ENCODE measurements at places on chromosomes 5 and 9.
A peak's percentile ranks its signal among the peaks of the same experiment; 100 is the strongest.

DNA sequence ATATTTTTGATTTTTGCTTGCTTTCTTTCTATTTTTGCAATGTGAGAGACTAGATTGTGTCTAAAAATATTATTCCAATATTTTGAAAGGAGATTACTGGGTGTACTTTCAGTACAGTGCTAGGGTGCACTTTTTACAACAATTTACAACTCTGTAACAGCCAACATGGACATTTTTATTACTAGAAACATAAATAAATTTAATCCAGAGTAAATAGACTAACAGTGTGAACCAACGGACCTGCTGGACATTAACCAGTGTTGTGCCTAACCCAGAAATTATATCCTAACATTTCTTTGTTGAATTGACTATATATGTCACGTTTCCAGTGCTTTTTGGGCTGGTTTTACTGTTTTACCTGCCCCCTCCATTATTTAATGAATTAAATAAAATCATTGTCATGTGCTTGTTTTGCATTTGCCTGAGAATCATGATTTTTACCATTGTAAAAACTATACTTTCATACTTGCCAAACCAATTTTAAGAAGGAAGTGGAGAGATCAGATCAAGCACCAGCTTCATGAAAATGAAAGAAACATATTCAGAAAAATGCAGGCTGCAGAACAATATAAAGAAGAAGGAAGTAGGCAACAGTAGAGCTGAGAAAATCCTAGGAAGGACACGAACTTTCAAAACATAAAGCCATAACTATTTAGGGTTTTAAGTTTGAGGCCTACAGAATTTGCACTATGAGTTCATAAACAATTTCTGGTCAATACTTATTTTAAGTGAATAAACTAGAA is 400.8 kb upstream of the PIK3R1 start:
- no peak for DNase-seq

DNA sequence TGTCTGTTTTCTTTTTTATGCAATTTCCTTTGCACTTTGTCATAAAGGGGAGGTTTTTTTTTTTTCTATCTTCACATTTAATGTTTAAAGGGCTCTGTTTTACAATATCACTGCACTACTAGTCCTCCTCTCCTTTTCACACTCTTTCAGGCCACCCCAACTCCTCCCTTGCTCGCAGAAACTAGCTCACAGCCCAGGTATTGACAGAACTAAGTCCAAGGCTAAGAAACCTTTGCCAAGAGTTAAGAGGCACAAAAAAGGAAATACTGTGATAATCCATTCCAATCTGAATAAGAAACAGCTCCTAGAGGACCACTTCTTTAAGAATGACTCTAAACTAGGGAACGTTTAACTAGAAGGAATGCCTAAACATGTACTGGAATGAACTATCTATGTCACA is 1.1 kb upstream of the FGF10 start:
- DNase-seq = no peak

DNA sequence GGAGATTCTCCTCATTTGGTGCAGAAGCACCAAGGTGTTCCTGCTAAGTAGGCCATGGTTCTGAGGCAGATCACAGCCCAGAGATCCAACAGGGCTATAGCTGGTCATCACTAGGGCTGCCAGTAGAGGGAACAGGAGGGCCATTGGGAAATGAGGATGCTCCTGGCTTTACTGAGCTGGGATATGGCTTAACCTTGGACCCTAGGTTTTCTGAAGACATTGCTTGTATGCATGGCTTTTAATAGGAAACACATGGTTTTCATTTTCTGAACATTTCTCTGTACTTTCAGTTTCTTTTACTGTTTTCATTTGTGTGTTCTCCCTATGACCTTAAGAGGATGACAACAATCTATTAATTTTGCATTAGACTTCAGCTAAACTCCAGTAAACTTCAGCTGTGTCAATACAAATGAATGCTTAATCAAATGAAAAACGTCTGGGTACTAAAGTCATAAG is at the start of gene IFNW1:
Gene IFNW1, minus strand, starts transcription at position 406 of the 456 bp plus-strand sequence. Its CDS starts 262 bp downstream, at position 144.
- no peak for DNase-seq

GRCh38 chr5:74177961-74178360 is 462.6 kb downstream of the ENC1 start:
- DNase-seq = no peak

GRCh38 chr9:115593587-115594091 is 475.7 kb upstream of the TNC start:
- peak; percentile 23 for DNase-seq

All from SK-N-DZ (cell line).